ENCODE measurements at places on chromosomes 4 and X. TPM values are rescaled to one million over a fixed set of nuclear protein-coding genes. Genes with fewer than 3 reads are reported as not detected.

Gene UGT8
- polyA plus RNA-seq, result 0.12 TPM

Gene PAGE4
- polyA plus RNA-seq, result 8.0 TPM

Gene PDE6B
- 2.2 TPM for polyA plus RNA-seq

Gene MAGED4
- polyA plus RNA-seq, result 21.6 TPM

- H3K27me3 ChIP-seq, result no peaks in the 10 kb centered on the region
- no peak overlapping the region for H3K4me3 ChIP-seq
- H3K27ac ChIP-seq, result no peak overlapping the region
- no peaks in the 10 kb centered on the region for H3K4me1 ChIP-seq
- DNase-seq, result no peak
These were observed 343.9 kb downstream of the MAGEB5 start for GRCh38 chrX:26559855-26560254.

- H3K4me3 ChIP-seq, result no peak overlapping the region
- no peaks in the 10 kb centered on the region for H3K36me3 ChIP-seq
- no peaks in the 10 kb centered on the region for H3K4me1 ChIP-seq
- no peak overlapping the region for H3K27ac ChIP-seq
These were observed 154.4 kb upstream of the NOCT start for GRCh38 chr4:138861135-138861534.

GRCh38 chr4:39036172-39036571 is 4.0 kb upstream of the TMEM156 start:
- H3K4me1 ChIP-seq, result no peaks in the 10 kb centered on the region
- no peak for DNase-seq
- no peak overlapping the region for H3K4me3 ChIP-seq
- H3K36me3 ChIP-seq, result no peaks in the 10 kb centered on the region

DNA sequence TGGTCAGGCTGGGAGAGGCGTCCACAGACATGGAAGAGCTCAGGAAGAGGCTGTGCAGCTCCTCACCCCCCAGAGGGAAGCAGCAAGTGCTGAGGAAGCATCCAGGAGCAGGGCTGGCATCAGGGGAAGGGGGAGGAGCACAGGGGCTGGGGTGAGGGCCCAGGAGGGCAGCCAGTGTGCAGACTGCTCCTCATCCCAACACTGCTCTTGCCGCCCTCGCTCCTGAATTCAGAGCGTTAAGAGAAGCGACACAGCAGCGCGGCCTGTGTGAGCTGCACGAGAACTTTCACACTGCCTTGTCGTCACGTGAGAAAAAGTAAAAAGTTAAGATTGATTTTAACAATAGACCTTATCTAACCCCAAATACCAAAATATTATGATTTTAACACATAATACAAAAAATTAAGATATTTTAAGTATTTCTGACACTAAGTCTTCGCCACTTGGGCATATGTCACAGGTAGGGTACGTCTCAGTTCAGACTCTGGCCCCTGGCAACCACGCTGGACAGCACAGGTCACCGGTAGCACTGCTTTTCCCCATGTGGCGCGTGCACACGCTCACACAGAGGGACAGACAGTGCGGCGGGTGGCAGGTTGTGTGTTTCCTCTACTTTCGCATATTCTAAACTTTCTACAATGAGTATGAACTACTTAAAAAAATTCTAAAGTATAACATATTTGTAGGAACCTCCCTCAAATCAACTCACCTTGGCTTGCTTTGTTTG is 19.7 kb downstream of the NOP14 start:
- H3K4me1 ChIP-seq, result no peaks in the 10 kb centered on the region

GRCh38 chr4:107774681-107775080 is 50.1 kb upstream of the SGMS2 start:
- no peak overlapping the region for H3K4me3 ChIP-seq
- H3K36me3 ChIP-seq, result no peaks in the 10 kb centered on the region
- H3K27me3 ChIP-seq, result no peaks in the 10 kb centered on the region
- no peaks in the 10 kb centered on the region for H3K4me1 ChIP-seq
- no peak overlapping the region for H3K27ac ChIP-seq

- no peak overlapping the region for H3K27ac ChIP-seq
- no peak overlapping the region for H3K4me3 ChIP-seq
- DNase-seq, result no peak
- no peaks in the 10 kb centered on the region for H3K36me3 ChIP-seq
- H3K4me1 ChIP-seq, result no peaks in the 10 kb centered on the region
These were observed 12.4 kb downstream of the PAQR3 start for GRCh38 chr4:78926826-78927225.

- H3K27ac ChIP-seq, result no peak overlapping the region
- H3K4me3 ChIP-seq, result no peak overlapping the region
- H3K36me3 ChIP-seq, result no peaks in the 10 kb centered on the region
- H3K27me3 ChIP-seq, result no peaks in the 10 kb centered on the region
These were observed 29.1 kb downstream of the MCUB start for GRCh38 chr4:109589119-109589518.

DNA sequence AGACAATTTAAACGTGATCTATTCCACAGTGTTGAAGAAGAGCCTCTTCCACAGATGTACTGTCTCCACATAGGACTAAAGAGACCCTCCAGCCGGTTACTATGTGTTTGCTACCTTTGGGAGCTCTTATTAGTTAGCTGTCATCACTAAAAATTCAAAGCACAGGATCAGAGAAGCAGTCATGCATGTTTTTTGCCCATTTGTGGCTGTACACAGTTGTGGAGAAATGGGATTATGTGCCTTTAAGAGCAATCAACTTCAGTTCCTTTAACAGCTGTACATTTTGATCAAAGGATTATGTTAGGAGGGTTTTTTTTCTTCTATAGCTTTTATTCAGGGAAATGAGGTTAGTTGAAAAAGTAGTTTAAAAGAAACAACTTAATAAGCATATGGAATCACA is 149.0 kb upstream of the SPOCK3 start:
- no peak overlapping the region for H3K4me3 ChIP-seq
- no peak for DNase-seq
- H3K27me3 ChIP-seq, result no peaks in the 10 kb centered on the region
- H3K4me1 ChIP-seq, result no peaks in the 10 kb centered on the region

DNA sequence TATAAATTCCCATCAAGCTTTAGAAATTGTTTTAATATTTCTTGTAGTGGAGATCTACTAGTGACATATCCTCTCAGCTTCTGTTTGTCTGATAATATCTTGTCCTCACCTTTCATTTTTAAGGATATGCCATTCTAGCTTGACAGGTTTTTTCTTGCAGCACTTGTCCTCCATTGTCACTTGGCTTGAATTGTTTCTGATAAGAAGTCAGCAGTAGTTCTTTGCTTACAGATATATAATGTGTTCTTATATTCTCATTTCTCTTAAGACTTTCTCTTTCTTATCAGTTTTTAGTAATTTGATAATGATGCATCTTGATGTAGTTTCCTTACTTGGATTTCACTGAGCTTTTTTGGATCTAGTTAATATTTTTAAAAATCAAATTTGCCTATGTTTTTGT is 120.6 kb upstream of the NUDT6 start:
- no peaks in the 10 kb centered on the region for H3K4me1 ChIP-seq
- no peak overlapping the region for H3K27ac ChIP-seq
- H3K4me3 ChIP-seq, result no peak overlapping the region
- H3K27me3 ChIP-seq, result no peaks in the 10 kb centered on the region
- DNase-seq, result no peak

DNA sequence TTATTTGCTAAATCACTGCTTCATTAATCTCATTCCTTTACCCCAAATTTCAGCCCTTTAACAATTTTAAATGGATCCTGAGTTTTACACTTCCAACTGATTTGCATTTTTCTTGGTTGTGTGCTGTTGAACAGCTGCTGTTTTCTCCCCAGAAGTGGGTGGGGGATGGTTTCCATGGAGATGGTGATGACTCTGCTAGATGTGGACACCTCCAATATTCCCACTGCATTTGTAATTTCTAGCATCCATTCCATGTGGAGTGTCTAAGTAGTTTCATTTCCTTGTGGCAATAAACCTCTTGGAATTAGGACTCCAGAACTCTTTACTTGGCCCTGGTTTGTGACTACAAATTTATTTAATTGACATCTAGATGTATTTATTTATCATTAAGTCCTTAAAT is 330.4 kb downstream of the GBA3 start:
- no peaks in the 10 kb centered on the region for H3K27me3 ChIP-seq
- H3K4me1 ChIP-seq, result no peaks in the 10 kb centered on the region
- no peak overlapping the region for H3K4me3 ChIP-seq
- no peak overlapping the region for H3K27ac ChIP-seq

DNA sequence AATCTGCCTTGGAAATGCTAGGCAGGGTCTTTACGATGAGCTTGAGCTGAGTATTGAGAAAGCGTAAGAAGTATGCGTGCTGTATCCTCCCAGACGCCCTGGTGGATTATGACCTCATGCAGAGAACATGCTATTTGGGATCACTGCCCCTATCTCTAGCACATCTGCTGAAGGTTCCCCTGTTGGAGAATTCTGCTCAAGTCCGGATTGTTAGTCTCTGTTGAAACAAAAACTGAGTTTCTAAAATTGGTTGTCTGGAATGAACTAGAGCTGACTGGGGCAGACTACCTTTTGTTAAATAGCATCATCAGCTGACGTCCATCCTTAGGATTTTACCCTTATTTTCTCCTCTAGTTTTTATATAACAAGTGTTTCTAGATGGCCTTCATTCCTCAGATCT is 7.5 kb downstream of the FHDC1 start:
- no peaks in the 10 kb centered on the region for H3K27me3 ChIP-seq
- no peaks in the 10 kb centered on the region for H3K4me1 ChIP-seq
- H3K36me3 ChIP-seq, result no peaks in the 10 kb centered on the region
- H3K4me3 ChIP-seq, result no peak overlapping the region
- H3K27ac ChIP-seq, result no peak overlapping the region

DNA sequence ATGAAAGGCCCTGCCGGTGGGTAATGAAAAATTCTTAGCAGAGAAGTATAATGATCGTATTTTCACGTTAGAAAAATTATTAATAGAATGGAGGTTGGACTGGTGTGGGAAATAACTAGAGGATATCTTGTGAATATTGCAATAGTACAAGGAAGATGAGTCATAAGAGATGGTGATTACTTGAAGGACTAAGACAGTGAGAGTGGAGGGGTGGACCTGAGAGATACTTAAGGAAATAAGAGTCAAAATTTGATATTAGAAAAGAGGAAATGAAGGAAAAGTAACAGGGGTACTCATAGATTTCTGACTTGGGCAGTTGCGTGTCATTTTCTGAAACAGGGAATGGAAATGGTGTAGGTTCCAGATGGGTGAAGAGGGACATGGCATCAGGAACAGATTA is 1.7 kb upstream of the USP53 start:
- no peak for DNase-seq
- H3K4me1 ChIP-seq, result no peaks in the 10 kb centered on the region
- no peaks in the 10 kb centered on the region for H3K36me3 ChIP-seq

- H3K27me3 ChIP-seq, result no peaks in the 10 kb centered on the region
- DNase-seq, result no peak
- H3K4me3 ChIP-seq, result no peak overlapping the region
- no peak overlapping the region for H3K27ac ChIP-seq
- no peaks in the 10 kb centered on the region for H3K36me3 ChIP-seq
These were observed 237.8 kb upstream of the PGRMC2 start for GRCh38 chr4:128525387-128525786.

- H3K27me3 ChIP-seq, result no peaks in the 10 kb centered on the region
- DNase-seq, result no peak
- no peaks in the 10 kb centered on the region for H3K4me1 ChIP-seq
- H3K36me3 ChIP-seq, result no peaks in the 10 kb centered on the region
- no peak overlapping the region for H3K4me3 ChIP-seq
These were observed 56.9 kb downstream of the PCGF3 start for GRCh38 chr4:762211-763190.

DNA sequence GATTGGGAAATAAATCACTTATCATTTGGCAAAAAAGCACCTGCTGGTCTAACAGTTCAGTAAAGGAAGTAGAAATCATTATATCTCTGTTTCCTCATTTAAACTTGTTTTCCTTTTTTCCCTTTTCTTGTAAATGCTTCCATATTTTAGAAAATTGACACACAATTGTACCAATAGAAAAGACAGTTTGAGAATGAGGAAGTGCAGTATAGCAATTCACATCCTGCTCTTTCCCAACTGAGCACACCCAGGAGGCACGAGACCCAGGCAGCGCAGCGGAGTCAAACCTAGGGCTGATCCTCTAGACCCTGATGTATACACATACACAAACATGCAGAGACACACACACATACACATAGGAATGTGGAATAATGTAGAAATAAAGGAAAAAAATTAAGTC is 74.8 kb upstream of the PACRGL start:
- no peak overlapping the region for H3K27ac ChIP-seq
- H3K4me1 ChIP-seq, result peaks cover 1% of the 10 kb centered on the region
- DNase-seq, result no peak
- no peaks in the 10 kb centered on the region for H3K27me3 ChIP-seq
- H3K4me3 ChIP-seq, result no peak overlapping the region
- no peaks in the 10 kb centered on the region for H3K36me3 ChIP-seq

Measured in ovary (tissue), 10 donors.